ENCODE measurements at places on chromosomes 2 and 18. TPM values are rescaled to one million over a fixed set of nuclear protein-coding genes. Genes with fewer than 3 reads are reported as not detected.

Gene ADRA2B
- 0.05 TPM for total RNA-seq

Gene MYCN
- not detected for total RNA-seq

Gene PXDN
- total RNA-seq, result 12.3 TPM

Gene RAPGEF4
- 0.54 TPM for total RNA-seq

Gene TMEM150A
- total RNA-seq, result 13.9 TPM

Gene CCBE1
- total RNA-seq, result 10.4 TPM

Gene CCDC88A
- 24.0 TPM for total RNA-seq

Gene TNFAIP6
- 1.7 TPM for total RNA-seq

Gene FSHR
- total RNA-seq, result not detected

Gene G6PC2
- total RNA-seq, result not detected

Gene SLC16A14
- total RNA-seq, result 1.0 TPM

Gene ERFE
- total RNA-seq, result 7.6 TPM

Gene SP140
- total RNA-seq, result 0.45 TPM

Gene GAL3ST2
- 0.34 TPM for total RNA-seq

Gene PLGLB2
- total RNA-seq, result 0.35 TPM

Gene CHRNA1
- not detected for total RNA-seq

Gene TRABD2A
- 9.7 TPM for total RNA-seq

Gene ANKAR
- 1.8 TPM for total RNA-seq

Gene HJURP
- total RNA-seq, result 76.7 TPM

Gene NTSR2
- not detected for total RNA-seq

Gene CCDC74B
- 4.4 TPM for total RNA-seq

Gene MPPE1
- total RNA-seq, result 18.5 TPM

Data from A549 treated with CORT108297 at 1 μM for 4 hours (cell line).